Osteocyte (in vitro differentiated cells): ENCODE measurements at places on chromosomes 16 and 17. TPM values are rescaled to one million over a fixed set of nuclear protein-coding genes. Genes with fewer than 3 reads are reported as not detected.

- no peak overlapping the region for H3K4me3 ChIP-seq
- DNase-seq: no peak
- peaks cover 3% of the 10 kb centered on the region for H3K36me3 ChIP-seq
- peaks cover 5% of the 10 kb centered on the region for H3K4me1 ChIP-seq
- H3K27me3 ChIP-seq: peaks cover 13% of the 10 kb centered on the region
- H3K27ac ChIP-seq: no peak overlapping the region
Measured at GRCh38 chr17:64291268-64291851, 28.3 kb upstream of the TEX2 start.

PABPN1L gene
- not detected in 2 replicates for total RNA-seq

ARHGAP23 gene
- total RNA-seq: 165 and 177 TPM in 2 replicates

DNA sequence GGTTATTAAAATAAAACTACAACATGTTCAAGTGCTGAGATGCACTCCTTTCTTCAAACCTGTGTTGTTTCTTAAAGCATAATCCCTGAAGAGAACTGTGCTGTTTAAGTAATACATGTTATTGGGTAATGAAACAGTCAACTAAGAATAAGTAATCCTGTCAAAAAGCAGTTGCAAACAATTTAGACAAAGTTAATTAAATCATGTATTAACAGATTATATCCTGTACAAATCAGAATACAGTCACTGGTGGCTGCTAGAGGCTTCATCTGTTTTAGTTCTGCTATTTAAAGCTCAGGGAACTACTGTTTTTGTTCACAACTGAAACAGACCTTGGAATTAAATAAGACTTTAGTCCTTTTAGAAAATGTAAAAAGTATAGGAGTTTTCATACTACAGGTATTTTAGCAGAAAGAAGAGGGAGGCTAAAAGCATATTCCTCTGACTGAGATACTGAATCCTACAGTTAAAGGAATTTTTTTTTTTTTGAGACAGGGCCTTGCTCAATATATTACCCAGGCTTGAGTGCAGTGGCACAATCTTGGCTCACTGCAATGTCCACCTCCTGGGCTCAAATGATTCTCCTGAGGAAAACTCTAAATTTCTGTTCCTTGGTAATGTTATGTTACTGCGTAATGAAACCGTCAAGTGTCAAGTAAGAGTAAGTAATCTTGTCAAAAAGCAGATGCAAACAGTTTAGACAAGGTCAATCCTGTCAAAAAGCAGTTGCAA lies 27.3 kb upstream of the ITGA2B start:
- no peak overlapping the region for H3K27ac ChIP-seq
- no peak for DNase-seq
- no peaks in the 10 kb centered on the region for H3K4me1 ChIP-seq
- H3K27me3 ChIP-seq: no peaks in the 10 kb centered on the region

DNA sequence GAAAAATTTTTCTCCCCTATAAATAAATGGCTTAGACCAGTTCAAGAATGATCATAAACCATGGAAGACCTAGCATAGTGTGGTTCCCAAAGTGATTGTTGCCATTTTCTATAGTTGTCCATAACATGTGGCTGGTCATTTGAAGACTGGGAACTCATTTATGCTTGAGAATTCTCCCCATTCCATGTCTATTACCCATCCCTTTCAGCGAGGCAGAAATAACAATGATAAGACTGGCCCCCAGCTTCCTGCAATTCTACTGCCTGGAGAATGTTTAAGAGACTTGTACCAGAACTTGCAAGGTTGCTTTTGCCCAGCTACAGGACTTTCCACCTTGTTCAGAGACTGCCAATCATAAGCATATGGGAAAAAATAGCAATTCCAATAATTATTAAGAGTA lies 146.5 kb upstream of the CDH11 start:
- H3K27me3 ChIP-seq: no peaks in the 10 kb centered on the region
- no peak for DNase-seq
- no peak overlapping the region for H3K27ac ChIP-seq
- H3K36me3 ChIP-seq: no peaks in the 10 kb centered on the region
- no peak overlapping the region for H3K4me3 ChIP-seq
